Activated T-cell treated with anti-CD3 and anti-CD28 coated beads, Interleukin-2, amount 50 U/mL, for 72 hours (primary cell): ENCODE measurements at places on chromosomes 11 and 22. TPM values are rescaled to one million over a fixed set of nuclear protein-coding genes. Genes with fewer than 3 reads are reported as not detected.

CCDC73 gene
- not detected for total RNA-seq

DNA sequence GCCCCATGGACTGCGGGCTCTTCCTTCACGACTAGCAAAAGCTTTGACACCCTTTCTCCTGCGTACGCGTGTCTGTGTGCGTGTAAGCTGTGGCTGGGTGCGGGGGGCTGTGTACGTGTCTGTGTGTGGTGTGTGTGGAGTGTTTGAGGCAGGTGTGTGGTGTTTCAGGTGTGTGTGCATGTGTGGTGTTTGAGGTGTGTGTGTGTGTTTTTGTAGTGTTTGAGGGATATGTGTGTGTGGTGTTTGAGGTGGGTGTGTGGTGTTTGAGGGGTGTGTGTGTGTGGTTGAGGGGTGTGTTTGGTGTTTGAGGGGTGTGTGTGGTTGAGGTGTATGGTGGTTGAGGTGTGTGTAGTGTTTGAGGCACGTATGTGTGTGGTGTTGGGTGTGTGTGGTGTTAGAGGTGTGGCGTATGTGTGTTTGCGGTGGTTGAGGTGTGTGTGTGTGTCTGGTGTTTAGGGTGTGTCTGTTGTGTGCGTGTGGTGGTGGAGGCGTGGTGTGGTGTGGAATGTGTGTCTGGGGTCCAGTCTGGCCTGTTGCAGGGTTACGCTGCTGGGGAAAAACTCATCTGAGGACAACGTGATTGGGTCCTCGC lies 687 bp upstream of the ARSA start:
- DNase-seq, result no peak

VSIG2 gene
- 0.48 TPM for total RNA-seq

DNA sequence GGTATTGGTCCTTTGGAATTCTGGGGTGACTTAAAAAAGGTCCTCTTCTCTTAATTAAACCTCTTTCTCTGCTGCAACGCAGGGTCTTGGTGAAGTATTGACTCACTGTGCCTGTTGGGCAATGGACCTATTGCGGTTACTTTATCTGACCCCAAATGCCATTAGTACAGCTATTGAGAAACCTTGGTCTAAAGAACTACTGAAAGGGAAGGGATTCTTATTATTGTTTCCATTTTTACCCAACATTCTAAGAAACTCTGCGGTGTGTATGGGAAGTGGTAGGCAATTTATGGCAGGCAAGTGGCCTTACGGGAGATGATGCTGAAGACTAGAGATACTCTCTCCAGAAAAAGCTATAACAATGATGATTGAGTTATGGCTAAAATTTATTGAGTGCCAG lies 12.5 kb downstream of the SLC6A5 start:
- DNase-seq, result no peak

DNA sequence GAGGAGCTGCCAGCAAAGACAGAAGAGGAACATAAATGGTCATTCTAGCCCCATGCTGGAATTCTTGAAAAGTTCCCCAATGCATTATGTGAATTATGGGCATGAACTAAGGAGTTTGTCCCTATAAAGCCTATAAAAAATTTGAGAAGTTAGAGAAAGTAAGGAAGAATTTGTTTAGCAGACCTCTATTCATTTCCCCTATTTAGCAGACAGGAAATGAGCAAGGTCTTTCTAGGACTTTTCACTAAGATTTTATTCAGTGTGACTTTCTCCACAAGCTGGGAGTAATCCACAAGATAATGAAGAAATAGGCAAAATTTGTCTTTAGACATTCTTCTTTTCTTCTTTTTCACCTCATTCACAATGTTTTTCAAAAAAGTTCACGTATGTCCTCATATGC lies 20.0 kb downstream of the PRRG4 start:
- no peak for DNase-seq

- DNase-seq, result no peak
Observed at GRCh38 chr11:996681-997080, 39.8 kb downstream of the MUC6 start.
